Stimulated activated CD4-positive, alpha-beta T cell treated with anti-CD3 and anti-CD28 coated beads, Interleukin-1b, Interleukin-23, amount 100 ng/mL, for 1 hour (primary cell): ENCODE measurements at places on chromosomes 4 and X.
A peak's percentile ranks its signal among the peaks of the same experiment; 100 is the strongest.

- no peak for DNase-seq
Measured at GRCh38 chr4:81786063-81786763, 314.5 kb upstream of the RASGEF1B start.

- no peak for DNase-seq
Measured at GRCh38 chrX:21181232-21181853, 192.9 kb upstream of the CNKSR2 start.

- no peak for DNase-seq
Measured at GRCh38 chr4:46894826-46895225, 14.2 kb downstream of the COX7B2 start.

- no peak for DNase-seq
Measured at GRCh38 chrX:27842859-27843258, 35.1 kb downstream of the MAGEB10 start.

- DNase-seq: no peak
Measured at GRCh38 chrX:120677004-120677652, 47.3 kb upstream of the C1GALT1C1 start.

GRCh38 chrX:38311743-38312142 lies 15.6 kb downstream of the RPGR start:
- no peak for DNase-seq

DNA sequence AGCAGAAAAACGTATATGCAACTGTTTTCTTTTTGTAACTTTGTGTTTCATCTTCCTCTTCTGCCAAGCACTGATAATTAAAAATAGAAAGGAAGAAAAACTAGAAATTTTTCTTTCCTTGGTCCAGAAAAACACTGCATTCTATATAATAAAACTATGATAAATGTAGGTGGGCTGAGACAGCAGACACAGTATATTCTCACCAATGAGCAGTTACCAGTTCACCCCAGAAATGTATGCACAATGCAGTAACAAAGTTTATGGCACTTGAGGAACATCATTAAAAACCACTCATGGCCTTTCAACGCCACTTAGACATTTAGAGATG lies 79.4 kb downstream of the FAT1 start:
- no peak for DNase-seq

DNA sequence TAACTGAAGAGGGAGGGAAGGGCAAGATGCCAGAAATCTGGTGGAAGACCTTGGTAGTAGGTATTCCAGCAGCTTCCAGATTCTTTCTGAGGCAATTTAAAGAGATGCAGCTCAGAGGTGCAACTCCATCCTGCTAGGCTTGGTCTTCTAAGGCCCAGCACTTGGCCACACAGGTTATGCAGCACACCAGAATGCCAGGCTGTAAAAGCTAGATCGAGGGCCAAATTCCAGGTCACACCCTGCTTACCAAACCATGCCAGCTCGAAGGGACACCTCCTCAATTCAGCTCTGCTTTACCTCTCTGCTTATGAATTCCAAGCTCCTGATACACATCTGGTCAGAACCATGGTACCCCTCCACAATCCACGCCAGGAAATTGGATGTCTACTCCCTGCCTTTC lies 19.8 kb upstream of the ATXN3L start:
- DNase-seq: no peak

- DNase-seq: no peak
Measured at GRCh38 chr4:64130907-64131306, 278.3 kb downstream of the TECRL start.

GRCh38 chr4:164188236-164188635 lies 565.7 kb upstream of the SMIM31 start:
- no peak for DNase-seq

DNA sequence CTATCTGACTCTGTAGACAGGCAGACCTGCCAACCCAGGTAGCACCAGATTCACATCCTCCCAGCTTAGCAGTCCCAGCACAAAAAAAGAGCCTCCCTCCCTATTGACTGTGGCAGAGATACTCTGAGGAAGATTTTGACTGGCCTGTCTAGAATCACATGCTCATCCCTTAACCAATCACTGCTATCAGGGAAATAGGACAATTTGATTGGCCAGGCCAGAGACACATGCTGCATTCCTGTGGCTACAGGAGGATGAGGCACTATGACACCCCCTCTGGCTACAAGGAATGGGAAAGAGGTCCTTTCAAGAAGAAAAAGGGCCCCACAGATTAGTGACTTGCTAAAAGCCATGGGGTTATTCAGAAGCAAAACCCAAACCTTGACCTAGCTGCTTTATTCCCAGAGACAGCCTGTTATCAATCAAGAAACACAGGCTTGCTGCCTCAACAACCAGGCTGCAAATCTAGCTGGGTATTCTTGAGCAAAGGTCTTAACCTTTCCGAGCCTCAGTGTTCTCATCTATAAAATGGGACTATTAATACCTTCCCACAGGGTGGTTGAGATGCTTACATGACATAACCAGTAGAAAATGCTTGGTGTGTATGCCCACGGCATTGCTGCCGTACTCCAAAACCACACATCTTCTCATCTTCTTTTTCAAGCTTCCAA lies 147.6 kb downstream of the BCOR start:
- no peak for DNase-seq

GRCh38 chr4:48693856-48694574 lies 86.1 kb downstream of the FRYL start:
- DNase-seq: no peak

- DNase-seq: no peak
Measured at GRCh38 chr4:89411539-89412309, 104.1 kb upstream of the GPRIN3 start.

DNA sequence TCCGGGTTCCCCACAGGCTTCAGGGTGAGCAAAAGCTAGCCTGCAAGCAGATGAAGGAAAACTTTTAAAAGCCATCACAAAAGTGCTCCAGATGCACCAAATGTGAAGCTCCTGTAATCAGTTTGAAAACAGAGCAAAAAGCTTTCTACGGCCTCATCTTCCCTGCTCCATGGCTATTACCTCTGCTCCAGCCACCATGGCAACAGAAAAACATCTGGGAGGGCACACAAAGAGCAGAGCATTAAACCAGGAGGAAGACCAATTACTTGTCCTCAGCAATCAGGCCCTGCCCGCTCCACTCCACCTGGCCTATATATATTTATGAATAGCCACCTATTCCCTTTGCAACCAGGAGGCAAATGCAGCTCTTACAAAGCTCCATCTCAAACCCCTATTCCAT lies 33.6 kb downstream of the TMEM154 start:
- no peak for DNase-seq

DNA sequence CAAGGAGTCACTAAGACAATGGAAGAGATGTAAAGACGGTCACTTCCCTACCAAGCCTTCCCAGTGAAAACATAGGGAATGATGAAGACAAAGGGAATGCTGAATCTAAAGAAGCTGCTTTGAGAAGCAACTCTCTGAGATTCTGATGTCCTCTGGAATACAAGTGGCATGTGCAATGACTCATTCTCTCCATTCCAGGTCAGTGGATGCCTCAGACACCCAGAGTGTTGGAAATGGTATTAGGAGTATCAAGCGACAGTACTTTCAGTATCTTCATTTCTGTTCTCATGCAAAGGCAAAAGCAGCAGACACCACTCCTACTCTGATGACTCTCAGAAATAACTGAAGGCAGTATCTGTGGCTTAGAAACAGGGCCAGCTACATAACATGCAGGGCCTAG lies 102.6 kb downstream of the FSTL5 start:
- no peak for DNase-seq

GRCh38 chr4:135277068-135277979 lies 1075.7 kb upstream of the PABPC4L start:
- DNase-seq: no peak

- DNase-seq: no peak
Measured at GRCh38 chr4:751676-752075, 46.0 kb downstream of the PCGF3 start.

DNA sequence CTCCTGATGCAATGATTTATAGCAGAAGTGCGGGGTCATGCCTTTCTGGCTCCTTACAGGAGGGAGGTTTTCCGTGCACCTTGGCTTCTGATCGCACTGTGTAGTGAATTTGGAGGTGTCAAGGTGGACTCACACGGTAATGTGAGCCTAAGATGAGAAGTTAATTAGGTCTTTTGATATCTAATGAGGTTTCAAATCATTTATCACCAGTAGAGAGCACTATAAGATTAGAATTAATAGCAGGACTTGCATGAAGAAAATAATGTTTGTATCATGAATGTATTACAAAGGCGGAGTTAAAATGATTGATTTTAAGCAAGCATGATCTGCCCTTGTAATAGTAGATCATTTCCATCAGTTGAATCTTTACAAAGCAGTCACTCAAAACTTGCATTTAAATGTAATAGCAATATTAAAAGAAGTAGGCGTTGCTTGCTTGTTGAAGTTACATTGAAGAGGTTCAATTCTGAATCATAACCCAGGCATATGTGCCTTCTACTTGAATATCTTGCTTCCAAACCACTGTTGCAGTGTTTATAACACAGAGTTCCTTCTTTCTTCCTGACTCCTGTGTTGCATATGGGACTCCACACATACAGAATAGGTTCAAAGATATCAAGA lies 152.1 kb downstream of the FMR1NB start:
- no peak for DNase-seq

DNA sequence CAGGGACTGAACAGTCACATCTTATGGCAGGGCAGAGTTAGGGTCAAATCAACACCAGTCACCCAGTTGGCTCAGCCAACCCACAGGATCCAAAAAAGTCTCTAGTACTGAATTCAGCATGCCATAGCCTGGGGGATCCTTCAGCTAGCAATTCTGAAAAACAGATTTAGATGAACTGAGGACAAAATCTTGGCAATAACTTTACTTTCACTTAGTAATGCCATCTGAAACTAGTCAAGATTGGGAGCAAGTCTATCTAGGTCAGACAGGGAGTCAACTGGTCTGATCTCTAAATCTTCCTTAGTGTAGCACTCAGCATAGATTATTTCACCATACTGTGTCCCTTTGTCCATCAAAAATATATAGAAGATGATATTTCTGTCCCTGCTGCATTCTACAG lies 76.0 kb downstream of the HHIP start:
- DNase-seq: no peak

DNA sequence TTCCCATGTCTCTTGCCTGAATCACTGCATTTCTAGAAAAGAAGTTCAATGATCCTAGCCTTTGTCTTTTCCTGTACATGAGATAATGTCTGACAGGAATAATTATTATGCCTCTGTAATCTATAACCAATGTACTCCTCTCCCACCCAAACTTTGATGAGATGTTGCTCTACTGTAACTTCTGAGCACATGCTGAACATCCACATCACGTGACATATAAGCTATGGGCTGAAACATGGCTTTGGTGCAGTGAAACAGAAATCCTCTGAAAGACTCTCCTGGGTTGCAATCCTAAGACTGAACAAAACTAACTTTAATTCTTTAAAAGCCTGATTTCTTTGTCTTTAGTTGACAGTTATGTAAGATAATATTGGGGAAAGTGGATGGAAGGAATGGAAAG lies 1.5 kb upstream of the ADAD1 start:
- DNase-seq: no peak

DNA sequence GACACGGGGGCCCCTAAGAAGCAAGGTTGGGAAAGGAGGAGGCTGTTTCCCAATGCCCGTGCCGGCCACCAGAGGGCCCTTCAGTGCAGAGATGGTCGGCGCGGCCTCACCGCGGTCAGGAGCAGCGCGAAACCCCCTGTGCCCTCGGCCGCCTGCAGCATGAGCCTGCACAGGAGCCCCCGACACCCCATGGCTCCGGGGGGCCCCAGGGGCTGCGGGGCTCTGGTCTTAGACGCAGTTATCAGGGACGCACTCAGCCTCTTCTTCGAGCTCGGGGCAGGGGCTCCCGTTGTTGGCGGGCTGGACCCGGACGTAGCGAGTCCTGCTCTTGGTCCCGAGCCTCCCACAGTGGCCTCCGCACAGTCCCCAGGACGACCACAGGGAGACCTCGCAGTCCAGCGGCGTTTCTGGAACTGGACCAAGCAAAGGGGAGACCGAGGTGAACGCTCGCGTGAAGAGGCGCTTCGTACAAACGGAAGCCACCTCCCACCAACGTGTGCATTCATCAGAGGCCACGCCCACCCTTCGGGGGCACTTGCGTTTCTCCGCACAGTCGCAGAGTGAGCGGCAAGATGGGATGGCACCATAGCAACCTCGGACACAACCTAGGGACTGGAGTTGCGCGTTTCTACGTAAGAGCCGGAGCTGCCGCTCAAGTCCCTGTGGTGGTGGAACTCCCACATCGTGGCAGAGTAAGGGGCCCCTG lies 5.0 kb downstream of the SPON2 start:
- peak; percentile 69 for DNase-seq

GRCh38 chrX:77893713-77894112 lies 1.5 kb downstream of the MAGT1 start:
- no peak for DNase-seq

- DNase-seq: no peak
Measured at GRCh38 chr4:38871593-38871992, 4.0 kb downstream of the FAM114A1 start.

- no peak for DNase-seq
Measured at GRCh38 chr4:1761130-1761689, 31.9 kb upstream of the FGFR3 start.

DNA sequence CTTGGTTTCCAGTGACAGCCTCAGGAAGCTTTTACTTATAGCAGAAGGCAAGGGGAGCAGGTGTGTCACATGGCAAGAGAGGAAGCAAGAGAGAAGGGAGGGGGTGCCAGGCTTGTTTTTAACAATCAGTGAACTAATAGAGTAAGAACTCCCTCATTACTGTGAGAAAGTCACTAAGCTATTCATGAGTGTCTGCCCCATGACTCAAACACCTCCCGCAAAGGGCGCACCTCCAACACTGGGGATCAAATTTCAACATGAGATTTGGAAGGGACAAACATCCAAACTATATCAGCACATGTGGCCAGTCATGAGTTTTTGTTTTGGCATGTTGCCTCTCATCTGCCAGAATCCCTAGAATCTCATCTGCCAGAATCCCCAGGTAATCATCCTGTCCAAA lies 183.5 kb upstream of the C1QTNF7 start:
- DNase-seq: no peak

DNA sequence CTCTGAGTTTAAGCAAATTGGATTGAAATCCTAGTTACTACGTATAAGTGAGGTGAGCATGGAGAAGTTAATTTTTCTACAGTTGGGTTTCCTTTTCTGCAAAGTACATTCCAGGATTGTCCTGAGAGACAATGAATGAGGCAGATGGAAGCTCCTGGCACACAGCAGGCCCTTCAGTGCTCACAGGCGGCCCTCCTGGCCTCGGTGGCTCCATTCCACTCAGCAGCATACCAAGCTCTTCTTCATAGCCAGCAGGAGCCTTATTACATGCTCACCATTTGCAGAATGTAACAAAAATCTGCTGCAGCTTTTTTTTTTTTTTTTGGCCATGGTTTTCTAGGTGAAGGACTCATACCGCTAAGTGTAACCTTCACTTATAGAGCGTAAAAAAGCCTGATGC lies 113.2 kb upstream of the FAM9B start:
- DNase-seq: no peak

GRCh38 chr4:82969414-82969813 lies 41.2 kb downstream of the LIN54 start:
- no peak for DNase-seq

GRCh38 chr4:73864961-73865360 lies 4.2 kb upstream of the CXCL1 start:
- no peak for DNase-seq

DNA sequence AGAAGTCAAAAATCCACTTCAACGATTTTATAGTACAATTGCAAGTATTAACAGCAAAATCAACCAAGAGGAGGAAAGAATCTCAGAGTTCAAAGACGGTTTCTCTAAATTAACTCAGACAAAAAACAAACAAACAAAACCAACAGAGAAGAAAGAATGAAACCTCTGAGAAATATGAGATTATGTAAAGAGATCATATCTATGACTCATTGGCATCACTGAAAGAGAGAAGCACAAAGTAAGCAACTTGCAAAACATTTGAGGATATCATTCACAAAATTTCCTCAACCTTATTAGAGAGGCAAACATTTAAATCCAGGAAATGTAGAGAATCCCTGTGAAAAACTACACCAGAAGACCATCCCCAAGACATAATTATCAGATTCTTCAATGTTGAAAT lies 370.4 kb downstream of the INPP4B start:
- no peak for DNase-seq
